ENCODE measurements at places on chromosomes 4 and X. TPM values are rescaled to one million over a fixed set of nuclear protein-coding genes. Genes with fewer than 3 reads are reported as not detected.

DNA sequence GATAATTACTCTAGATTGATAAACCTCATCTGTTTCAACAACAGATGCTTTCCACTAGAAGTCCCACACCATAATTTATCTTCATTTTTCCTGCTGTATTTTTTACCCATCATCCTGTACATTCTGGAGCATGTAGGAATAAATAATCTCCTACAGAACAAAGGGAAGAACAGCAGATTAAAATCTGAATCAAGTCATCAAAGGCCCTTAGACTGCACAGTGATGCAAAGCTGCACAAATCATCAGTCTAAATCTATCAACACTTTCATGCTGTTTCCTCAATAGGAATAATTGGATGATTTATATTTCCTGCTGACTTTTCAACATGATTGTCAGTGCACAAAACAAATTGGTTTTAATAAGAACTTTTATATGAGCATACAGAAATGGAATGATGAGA is 1143.9 kb downstream of the STIM2 start:
- DNase-seq: no peak

- no peak for DNase-seq
These were observed 182.8 kb downstream of the BMPR1B start for GRCh38 chr4:94940520-94940908.

GRCh38 chr4:23233596-23233995 is 540.9 kb downstream of the GBA3 start:
- DNase-seq: no peak

DNA sequence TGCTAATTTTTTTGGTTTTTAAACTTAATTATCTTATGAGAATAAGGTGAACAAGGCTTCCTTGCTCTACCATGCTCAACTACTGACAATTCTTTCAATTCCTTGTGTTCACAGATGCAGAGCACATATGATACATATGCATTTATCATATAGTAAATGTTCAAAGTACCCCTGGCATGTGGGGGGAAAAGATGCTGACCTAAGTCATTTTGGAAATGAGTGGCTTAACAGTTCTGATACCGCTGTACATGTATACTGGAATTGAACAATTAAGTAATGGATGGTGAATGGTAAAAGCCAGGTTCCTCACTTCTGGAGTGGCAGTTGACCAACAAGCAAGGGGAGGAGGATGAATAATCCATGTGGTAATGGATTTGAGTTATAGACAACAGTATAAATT is 149.6 kb downstream of the NAF1 start:
- DNase-seq: no peak

DNA sequence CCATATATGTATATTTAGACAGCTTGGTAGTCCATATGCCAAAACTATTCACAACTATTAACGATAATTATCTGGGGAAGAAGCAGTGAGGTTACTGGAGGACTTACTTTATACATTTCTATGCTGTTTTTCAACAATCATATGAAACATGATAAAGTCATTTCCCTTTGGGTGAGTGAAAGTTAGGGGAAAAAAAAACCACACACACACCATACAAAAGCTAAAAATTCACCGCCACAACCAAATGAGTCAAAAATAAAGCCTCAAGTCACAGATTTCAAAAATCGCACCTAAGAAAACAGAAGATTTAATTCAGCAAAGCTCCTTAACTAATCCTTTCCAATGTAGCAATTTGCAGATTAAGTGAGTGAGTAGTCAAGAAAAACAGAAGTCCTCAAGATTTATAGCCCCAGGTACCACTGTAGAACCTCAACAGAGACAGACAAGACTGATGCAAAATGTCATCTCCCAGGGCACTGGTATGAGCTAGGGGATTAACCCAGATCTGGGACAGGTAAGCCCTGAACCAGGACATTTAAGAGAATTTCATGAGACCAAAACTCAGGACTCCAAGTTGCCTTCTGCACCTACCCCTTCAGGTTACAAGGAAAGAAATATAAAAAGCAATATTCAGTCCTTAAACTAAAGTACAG is 35.1 kb downstream of the SYTL4 start:
- DNase-seq: no peak

GRCh38 chr4:185120631-185120946 is 22.5 kb upstream of the SLC25A4 start:
- no peak for DNase-seq

GRCh38 chr4:47852136-47852535 is 14.3 kb upstream of the CORIN start:
- peak; percentile 32 for DNase-seq

GRCh38 chr4:82718162-82718940 is 80.2 kb downstream of the SCD5 start:
- DNase-seq: no peak

- DNase-seq: no peak
These were observed 482.0 kb upstream of the TENM3 start for GRCh38 chr4:181761156-181761555.

The PAGE1 gene
- total RNA-seq: not detected

The TDO2 gene
- total RNA-seq: not detected

The TIGD4 gene
- total RNA-seq: 0.07 TPM

The UGT2A1 gene
- not detected for total RNA-seq

The ABCE1 gene
- total RNA-seq: 137 TPM

The BOD1L1 gene
- total RNA-seq: 4.1 TPM

The DKC1 gene
- 41.0 TPM for total RNA-seq

The GUCY1A1 gene
- 1.8 TPM for total RNA-seq

The HPRT1 gene
- 48.4 TPM for total RNA-seq
